ENCODE measurements at places on chromosomes 4 and X. TPM values are rescaled to one million over a fixed set of nuclear protein-coding genes. Genes with fewer than 3 reads are reported as not detected.

The CXCL13 gene
- total RNA-seq: 0.66 TPM

The DGAT2L6 gene
- total RNA-seq: not detected

The KCND1 gene
- 3.6 TPM for total RNA-seq

The STEEP1 gene
- total RNA-seq: 50.4 TPM
